ENCODE measurements at places on chromosomes 1 and 21.

- peak; percentile 50 for DNase-seq
These were observed 126.4 kb upstream of the GALNT2 start for GRCh38 chr1:229940684-229941083.

DNA sequence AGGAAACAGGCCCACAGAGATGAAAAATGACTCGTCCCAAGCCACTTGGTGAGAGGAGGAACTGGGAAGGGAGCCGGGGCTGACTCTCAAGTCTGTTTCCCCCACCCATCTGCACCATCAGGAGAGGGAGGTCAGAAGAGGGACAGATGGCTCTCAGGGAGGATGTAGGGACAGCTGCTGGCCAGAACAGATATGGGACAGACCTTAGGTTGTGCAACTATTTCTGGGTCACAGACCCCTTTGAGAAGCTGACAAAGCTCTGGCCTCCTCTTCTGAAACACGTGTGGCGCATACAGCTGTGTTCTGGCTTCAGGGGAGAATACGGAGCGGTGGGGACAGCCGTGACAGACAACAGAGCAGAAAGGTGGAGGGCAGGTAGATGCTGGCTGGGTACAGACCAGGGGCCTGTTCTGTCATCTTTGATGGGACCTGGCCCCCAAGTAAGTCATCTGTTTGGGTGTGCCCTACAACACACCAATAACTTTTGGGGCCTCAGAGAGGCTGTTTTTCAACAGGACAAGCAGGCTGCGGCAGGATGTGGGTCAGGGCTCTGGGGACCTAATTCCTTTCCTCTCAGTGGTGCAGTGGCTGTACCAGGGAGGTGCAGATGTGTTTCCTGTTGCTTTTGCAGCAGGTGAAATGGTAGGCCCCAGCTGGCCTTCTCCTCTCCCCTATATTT, 7.3 kb downstream of the SH3BGRL3 start:
- DNase-seq: no peak

DNA sequence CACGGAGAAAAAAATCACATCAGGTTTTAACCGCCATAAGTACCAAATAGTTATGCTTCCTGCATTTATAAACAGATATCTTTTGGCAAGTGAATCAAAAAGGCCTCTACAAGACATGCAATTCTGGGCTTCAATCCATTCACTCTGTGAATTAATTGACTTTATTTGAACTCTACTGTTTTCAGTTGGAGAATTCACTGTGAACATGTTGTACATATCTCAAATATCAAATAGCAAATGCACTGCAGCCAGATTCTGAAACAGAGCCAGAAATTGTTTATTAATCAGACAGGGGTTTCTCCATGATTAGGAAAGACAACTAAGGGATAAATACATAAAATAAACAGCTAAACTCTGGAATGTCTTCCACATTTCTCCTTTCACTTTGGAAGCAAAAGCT, 445.4 kb upstream of the NFIA start:
- DNase-seq: no peak

DNA sequence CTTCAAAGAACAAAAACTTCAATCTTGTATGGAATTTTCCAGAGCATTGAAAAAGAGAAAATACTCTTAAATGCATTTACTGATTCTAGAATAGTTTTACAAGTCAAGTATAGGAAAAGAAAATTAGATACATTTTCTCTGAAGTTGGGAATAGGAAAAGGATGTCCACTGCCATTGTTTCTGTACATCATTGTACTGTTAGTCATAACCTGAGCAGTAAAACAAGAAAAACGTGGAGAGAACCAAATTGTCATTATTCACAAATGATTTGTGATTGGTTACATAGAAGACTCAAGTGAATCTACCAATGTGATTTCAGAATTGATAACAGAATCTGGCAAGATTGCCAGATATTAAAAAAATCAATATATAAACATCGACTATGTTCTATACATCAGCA, 27.4 kb downstream of the PRKACB start:
- no peak for DNase-seq

- no peak for DNase-seq
These were observed 6.5 kb downstream of the F3 start for GRCh38 chr1:94535095-94535494.

DNA sequence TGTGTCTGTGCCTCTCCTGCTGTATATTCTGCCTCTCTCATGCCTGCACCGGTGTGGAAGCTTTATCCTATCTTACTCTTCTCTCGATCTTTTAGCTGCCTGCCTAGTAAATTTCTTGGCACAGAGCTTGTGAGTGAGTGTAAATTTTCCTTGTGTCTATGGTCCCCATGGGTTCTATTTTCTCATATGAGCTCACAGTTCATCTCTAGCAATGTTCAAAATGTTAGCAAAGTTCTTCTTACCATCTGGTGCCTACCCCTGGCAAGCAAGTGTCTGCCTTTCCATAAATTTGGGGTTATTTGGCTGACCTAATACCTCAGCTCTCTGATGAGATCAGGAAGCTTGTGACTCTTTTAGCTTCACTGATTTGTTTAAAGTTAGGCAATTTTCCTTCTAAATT, 572.1 kb upstream of the BRINP3 start:
- no peak for DNase-seq
